NCI-H187 (cell line): ENCODE measurements at places on chromosomes 2 and 18.

- no peak for DNase-seq
Observed at GRCh38 chr18:3180325-3180724, 39.4 kb downstream of the MYOM1 start.

DNA sequence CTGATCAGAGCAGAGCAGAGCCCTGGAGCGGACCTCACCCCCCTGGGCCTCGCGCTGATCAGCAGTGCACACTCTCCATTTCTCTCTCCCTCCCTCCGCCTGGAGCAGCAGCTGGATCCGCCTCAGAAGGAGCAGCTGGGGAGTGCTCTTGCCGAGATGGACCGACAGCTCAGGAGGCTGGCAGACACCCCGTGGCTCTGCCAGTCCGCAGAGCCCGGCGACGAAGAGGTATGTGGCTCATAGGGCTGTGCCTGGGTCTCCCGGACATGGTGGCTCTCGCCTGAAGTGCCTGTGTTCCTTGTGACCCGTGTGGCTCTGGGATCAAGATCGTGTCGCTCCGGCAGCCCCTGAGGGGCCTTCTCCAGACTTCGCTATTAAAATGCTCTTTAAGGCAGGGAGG lies 102.5 kb downstream of the USP40 start:
- DNase-seq = no peak

DNA sequence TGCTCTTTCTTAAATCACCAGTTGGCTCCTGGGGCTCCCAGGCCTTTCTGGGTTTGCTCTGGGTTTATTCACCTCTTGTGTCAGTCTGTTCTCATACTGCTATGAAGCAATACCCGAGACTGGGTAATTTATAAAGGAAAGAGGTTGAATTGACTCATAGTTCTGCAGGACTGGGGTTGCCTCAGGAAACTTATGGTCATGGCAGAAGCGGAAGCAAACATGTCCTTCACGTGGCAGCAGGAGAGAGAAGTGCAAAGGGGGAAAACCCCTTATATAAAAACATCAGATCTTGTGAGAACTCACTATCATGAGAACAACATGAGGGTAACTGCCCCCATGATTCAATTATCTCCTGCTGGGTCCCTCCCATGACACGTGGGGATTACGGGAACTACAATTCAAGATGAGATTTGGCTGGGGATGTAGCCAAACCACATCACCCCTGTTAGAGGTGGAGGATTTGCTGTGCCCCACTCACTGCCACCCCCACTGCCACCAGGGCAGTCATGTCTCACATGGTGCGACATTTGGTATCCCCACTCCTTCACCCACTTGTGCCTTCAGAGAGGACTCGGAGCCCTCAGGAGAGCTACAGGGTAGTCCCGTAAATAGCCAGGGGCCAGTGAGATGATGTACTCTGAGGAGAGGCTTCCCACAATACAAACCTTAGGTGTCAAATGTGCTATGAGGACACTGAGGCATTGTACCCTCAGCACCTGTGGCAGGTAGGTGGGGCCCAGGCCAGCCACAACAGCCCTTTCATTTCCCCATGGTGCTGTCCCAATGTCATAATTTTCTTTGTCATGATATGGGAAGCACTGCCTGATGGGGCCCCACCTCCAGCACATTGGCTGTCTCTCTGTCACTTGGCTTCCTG lies 35.7 kb downstream of the CDC42EP3 start:
- no peak for DNase-seq

- DNase-seq = no peak
Observed at GRCh38 chr2:23268467-23269263, 116.3 kb upstream of the KLHL29 start.

DNA sequence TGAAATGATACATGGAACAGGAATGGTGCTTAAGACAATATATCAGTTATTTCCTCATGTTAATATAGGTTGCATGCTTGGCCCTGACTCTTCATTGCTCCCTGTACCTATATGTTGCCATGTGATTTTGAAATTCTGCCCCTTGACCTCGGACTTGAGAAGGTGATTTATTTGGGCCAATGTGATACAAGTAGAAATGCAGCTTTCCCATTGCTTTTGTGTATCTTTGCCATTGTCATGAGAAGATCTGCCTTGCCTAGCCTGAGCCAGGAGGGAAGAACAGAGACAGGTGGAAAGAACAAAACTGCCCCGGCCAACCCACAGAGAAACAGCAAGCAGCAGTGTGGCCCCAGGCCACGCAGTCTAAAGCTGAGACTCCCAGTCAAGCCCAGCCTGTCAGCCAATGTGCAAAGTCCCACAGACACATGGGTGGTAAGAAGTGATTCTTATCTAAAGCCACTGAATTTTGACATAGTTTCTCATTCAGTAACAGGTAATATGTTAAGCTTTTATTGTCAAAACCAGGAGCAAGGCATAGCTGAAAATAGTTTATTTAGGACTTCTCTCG lies 245.7 kb upstream of the RND3 start:
- no peak for DNase-seq

DNA sequence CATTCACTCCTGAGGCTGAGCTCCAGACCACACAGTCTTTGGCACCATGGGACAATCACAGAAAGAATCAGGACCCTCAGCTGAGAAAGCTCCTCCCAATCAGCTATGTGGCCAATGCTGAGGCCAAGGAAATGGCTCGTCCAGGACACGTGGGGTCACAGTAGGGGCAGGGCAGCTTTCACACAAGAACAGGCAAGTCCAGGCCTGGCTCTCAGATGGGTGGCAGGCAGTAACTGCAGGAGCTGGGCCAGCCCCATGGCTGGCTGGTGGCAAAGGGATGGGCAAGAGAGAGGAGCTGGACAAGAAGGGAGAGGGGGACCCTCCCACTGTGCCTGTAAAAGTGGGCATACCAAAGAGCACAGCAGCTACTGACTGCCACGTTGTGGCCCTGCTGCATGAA lies 12.2 kb upstream of the EDAR start:
- DNase-seq = no peak

DNA sequence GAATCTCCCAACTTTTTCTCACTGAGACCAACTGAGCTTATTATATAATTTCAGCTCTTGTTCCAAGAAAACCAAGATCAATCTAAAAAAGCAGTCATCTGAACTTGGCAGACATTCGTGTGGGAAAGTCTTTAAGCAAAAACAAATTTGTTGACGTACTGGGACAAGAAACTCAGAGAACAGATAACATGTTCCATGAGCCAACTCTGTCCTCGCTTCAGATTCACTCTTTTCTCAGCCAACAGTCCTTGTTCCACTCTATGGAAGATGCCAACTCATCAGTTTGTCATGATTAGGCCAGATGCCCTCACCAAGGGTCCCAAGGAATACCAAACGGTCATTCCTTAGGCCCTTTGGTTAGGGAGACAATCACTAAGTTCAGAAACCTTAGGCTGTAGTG lies 224.2 kb upstream of the CTAGE1 start:
- no peak for DNase-seq

- no peak for DNase-seq
Observed at GRCh38 chr2:13240061-13240460, 523.3 kb downstream of the TRIB2 start.

DNA sequence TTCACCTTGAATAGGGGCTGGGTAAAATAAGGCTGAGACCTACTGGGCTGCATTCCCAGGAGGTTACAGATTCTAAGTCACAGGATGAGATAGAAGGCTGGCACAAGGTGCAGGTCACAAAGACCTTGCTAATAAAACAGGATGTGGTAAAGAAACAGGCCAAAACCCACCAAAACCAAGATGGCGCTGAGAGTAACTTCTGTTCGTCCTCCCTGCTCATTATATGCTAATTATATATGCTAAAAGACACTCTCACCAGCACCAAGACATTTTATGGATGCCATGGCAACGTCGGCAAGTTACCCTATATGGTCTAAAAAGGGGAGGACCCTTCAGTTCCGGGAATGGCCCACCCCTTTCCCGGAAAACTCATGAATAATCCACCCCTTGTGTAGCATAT lies 711.5 kb upstream of the KLHL29 start:
- no peak for DNase-seq

GRCh38 chr2:29309090-29310029 lies 194.1 kb downstream of the CLIP4 start:
- DNase-seq = peak; percentile 17

DNA sequence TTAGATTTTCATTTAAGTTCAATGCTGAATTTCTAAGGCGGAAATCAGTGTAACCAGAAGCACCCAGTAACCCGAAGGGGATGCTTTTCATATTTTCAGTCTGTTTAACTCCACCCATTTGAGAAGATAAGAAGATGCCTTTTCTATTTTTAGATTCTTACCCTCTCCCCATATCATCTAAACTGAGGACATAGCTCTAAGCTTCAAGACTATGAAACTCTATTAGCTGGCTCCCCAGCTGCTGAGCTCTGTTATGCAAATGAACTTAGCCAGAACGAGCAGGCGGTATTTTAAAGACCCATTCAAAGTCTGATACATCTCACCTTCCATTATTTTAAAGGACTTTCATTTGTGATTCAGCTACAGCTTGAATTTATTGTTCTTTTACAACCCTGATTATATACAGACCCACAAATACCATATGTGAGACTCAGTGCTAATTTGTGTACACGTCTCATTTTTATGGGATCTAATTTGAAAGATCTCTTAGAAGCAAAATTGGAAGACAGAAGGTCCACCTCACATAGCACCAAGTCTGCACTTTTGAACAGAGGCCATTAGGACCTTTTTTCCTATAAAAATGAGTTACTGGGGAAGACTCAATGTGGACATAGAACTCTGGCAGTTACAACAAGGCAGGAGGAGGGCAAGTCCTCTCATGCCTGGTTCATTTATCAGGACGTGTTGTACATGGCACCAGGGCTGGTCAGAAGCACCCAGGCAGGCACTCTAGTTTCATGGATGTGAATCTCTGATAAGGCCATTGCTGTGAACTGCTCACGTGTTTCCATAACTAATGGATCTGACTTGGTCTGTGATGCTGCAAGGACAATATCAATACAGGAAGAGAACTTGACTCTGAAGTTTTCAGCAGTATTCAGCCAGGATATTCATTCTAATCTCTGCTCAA lies 16.3 kb downstream of the CDC42EP3 start:
- no peak for DNase-seq

GRCh38 chr2:121232626-121233265 lies 52.3 kb downstream of the TFCP2L1 start:
- no peak for DNase-seq

- DNase-seq = no peak
Observed at GRCh38 chr18:50982802-50983179, 15.0 kb downstream of the ELAC1 start.

DNA sequence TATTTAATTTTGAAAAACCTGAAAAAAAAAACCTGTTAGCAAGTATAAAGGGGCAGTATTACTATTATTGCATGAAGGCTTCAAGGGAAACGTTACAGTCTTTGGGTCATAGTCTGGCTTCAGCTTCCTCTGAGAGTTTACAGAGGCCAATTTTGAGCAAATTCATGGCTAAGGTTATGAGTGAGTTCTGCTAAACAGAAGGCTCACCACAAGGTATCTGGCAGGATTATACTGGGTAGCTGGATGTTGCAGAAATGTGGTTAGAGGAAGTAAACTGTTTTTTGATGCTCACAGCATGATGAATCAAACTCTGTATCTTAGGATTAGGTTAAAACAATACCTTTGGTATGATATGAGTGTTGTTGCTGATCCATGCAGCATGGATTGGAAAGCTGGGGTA lies 9.3 kb downstream of the MRPL19 start:
- no peak for DNase-seq

DNA sequence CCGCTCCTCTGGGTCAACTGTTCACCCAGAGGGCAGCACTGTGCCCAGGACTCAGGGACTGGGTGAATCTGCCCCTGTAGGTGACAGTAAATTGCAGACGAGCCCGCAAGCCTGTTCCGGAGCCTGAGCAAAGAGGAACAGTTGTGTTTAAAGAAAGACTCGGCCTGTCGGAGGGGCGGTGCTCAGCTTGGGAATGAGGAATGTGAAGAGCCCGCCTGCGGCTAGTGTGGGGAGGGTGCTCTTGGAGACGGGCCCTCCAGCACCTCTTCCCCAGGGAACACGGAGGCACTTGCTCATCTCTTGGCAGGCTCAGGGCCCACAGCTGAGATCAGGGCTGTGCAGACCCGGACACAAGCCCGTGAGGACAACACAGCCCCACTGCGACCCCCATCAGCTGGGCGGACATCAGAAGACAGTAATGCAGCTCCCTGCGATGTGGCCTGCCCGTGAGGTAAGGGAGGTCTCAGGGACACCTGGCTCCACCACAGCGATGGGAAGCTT lies 299.0 kb downstream of the NDUFA10 start:
- DNase-seq = no peak

- DNase-seq = no peak
Observed at GRCh38 chr2:224027070-224027469, 12.0 kb downstream of the SERPINE2 start.

- no peak for DNase-seq
Observed at GRCh38 chr2:33291278-33292013, 185.0 kb upstream of the RASGRP3 start.

GRCh38 chr2:173750353-173750801 lies 214.8 kb downstream of the SP3 start:
- DNase-seq = no peak

DNA sequence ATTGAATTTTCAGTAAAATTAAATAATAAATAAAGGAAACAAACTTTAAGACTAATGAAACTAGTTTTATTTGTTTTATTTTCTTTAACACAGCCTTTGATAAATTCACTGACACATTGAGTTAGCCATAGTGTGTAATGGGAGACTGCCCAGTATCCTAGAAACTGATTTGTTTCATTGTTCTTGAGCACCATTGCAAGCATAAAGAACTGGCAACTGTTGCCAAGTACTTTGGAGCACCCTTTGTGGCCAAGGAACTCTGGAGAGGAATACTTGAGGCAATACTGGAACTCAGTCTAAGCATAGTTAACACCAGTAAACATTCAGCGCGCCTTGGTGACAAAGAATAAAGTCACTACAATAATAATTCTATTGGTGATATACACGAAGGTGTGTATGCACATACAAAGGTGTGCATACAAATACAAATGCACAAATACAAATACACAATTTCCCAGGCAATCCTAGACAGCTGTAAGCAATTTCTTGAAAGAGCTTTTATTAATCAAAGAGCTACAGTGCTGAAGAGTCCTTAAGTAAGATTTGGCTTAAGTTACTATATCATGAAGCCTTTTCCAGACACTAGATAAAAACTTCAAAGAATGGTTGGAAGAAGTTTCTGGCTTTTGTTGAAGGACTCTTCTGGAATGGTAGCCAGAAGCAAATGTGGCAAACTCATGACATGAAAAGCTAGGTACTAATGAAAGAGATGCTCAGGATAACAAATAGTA lies 1371.2 kb downstream of the LRP1B start:
- no peak for DNase-seq

GRCh38 chr2:136219963-136220362 lies 102.0 kb upstream of the CXCR4 start:
- no peak for DNase-seq

DNA sequence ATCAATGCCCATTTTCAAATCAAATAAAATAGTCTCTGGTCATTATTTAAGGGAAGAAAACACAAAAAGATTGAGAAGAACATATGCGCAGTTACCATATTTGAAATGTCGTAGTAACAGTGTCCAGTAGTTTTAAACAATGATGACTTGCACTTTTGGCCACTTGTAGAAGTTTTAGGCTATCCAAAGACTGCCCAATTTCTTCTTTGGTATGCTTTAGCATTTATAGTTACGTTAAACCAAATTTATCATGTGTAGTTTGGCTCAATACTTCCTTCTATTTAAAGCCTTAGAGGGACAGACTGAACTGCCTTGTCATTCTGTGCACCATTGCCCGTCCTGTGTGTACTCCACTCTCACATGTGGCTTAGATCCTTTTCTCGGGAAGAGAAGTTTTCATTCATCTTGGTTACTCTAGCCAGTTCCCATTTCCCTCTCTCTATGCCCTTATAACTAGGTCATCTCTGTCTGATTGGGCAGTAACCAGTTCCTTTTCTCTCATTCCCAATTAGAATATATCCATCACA lies 84.8 kb upstream of the TTN start:
- no peak for DNase-seq

- no peak for DNase-seq
Observed at GRCh38 chr2:32666704-32667103, 38.9 kb downstream of the TTC27 start.
